Ovary (tissue), 10 donors: ENCODE measurements at places on chromosomes 4 and X.

GRCh38 chr4:142191901-142192300 lies 555.5 kb downstream of the IL15 start:
- no peak for DNase-seq

GRCh38 chr4:48336146-48336870 lies 5.0 kb upstream of the SLAIN2 start:
- no peak for DNase-seq

DNA sequence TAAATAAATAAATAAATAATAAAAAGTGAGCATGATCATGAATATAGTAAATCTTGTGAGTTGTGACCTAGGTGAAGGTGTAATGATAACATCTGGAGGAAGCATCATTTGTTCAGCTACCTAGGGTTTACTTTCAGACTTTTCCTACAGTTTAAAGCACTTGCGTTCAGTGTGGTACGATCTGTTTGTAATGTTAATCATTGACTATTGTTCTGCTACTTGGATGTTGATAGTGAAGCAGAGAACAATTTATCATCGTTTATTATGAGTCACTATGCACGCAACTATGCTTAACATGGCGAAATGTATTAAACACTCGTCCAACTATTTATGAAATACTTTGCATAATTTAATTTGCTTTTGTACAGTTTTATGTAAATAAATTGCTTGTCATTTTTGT lies 426.2 kb downstream of the PCDH7 start:
- DNase-seq, result no peak

DNA sequence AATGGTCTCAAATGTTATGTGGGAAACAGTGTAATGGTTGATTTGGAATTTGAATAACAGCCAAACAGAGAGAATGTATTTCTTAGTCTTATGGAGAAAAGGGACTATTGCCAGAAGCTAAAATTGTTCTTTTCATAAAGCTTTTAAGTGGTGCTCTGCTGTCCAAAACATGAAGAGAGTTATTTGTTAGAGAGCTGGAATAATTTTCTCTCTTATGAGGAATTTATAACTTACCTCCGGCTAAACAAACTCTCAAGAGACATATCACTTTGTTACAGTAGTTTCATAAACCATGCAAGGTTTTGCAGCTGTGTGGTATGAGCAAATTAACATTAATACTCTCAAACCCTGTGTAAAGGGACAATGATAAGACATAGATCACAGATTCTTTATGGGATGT lies 28.6 kb downstream of the SULT1B1 start:
- no peak for DNase-seq

DNA sequence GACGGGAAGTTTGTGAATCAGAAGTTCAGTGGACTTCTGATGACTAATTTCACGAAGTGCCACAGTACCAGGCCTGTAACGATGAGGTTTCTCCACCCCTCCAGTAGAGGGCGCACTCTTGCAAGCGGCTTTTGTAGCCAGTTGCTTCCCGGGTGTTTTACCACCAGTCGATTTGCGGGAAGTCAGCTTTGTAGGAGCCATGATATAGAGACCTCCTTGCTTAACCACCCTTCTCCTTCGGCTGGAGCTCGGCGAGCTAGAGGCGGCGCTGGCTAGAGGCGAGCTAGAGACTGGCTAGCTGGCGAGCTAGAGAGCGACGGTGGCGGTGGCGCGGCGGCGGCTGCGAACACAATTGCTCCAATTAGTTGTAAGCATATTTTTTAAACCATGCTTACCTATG lies 72.0 kb downstream of the IL1RAPL1 start:
- DNase-seq, result no peak

GRCh38 chrX:22788221-22788620 lies 211.5 kb upstream of the DDX53 start:
- DNase-seq, result no peak

GRCh38 chr4:44701037-44701436 lies 22.8 kb downstream of the GUF1 start:
- DNase-seq, result no peak

- no peak for DNase-seq
Measured at GRCh38 chr4:110287130-110287529, 88.7 kb upstream of the ELOVL6 start.

- no peak for DNase-seq
Measured at GRCh38 chr4:139025841-139026240, 10.3 kb downstream of the NOCT start.

- DNase-seq, result peak; percentile 25
Measured at GRCh38 chr4:18593297-18594002, 571.9 kb upstream of the LCORL start.

DNA sequence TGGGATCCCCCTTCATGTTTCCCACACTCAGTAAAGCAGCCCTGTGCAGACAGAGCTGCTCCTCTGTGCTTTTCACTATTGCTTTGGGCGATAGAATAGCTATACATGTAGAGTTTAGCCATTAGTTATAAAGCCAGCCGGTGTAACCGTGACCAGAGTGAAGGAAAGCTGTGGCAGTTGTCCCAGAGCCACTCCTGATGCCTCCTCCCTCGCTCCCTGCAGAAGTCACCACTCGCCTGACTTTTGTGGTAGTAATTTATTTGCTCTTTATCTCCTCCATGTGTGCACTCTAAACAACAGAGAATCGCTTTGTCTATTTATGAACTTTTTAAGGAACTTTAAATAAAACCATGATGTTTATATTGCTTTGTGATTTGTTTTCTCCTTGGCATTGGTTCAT lies 41.8 kb upstream of the WWC2 start:
- DNase-seq, result no peak

GRCh38 chr4:164446516-164446915 lies 307.4 kb upstream of the SMIM31 start:
- DNase-seq, result no peak

DNA sequence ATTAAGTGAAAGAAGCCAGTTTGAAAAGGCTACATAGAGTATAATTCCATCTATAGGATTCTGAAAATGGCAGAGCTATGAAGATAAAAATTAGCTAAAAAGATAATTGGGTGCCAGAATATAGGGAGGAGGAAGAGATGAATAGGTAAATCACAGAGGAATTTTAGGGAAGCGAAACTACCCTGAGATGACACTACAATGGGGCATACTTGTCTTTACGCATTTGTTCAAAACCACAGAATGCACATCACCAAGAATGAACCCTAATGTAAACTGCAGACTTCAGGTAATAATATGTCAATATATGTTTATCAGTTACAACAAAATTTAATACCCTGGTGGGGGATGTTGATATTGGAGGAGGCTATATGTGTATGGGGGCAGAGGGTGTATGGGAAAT lies 1342.9 kb downstream of the ADGRL3 start:
- no peak for DNase-seq

DNA sequence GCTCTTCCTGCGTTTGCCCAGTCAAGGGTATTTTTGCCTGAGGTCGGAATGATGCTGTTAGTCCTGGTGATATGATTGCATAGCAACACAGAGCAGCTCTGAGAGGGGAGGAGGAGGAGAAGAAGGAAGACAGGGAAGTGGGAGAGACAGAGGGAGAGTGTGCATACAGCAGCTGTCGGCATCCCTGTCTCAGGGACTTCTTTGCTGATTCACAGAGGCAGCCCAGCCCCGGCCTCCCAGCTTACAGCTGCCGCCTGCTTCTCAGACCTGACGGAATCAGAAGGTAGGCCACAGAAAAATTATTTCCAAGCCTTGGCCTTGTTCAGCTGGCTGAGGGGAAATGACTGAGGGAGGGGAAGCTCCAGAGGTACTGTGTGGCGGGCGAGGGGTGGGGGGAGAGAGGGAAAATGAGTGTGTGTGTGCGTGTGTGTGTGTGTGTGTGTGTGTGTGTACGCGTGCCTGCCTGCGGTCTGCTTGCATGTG lies 319 bp downstream of the DRP2 start:
- peak; percentile 9 for DNase-seq

DNA sequence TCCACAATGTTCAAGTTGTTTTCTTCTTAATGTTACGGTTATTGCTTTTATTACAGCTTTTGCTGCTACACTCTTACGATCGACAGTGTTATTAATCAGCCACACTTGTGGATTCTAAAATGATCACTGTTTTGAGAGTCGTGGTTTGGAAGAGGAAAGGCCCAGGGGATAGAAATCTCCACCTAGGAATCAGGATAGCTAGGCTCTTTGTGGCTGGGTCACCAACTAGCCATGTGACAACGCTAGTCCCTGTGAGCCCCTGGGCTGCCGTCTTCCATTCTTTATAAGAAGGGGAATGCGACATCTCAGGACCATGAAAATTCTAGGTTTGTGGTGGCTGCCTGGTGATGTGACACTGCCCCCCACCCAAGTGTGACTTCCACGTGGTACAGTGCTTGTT lies 380 bp downstream of the SLC34A2 start:
- DNase-seq, result no peak

DNA sequence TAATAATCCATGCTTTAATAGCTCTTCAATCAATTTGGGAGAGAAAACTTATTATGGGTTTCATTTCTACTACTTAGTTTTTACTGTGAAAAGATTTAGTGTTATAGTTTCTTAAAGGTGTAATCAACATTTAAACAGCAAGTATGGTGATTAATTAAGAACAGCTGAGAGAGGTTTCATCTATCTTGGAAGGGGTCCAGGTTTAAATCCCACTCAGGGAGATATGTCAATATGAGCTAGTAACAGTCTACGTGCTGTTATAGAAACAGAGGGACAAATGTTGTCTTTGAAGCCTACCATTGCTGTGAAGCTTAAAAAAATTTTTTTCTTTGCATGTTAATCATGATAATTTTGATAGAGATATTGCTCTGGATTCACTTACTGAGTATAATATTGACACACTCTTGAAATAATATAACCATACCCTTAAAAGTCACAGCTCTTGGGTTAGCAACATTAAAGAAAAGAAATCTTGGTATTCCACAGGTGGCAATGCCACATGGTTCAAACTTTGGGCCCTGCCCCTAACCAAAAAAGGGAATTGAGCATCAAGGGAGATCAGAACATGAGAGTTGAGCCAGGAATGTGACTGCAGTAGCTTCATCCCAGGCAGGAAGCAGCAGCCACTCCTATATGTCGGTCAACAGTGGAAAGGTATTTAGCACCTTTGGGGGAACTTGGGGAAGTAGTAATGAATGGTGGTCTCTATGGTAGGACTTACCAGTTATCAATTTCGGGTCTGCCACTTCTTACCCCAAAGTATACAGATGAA lies 107.8 kb downstream of the ANK2 start:
- DNase-seq, result no peak

- no peak for DNase-seq
Measured at GRCh38 chr4:156749426-156750403, 221.9 kb downstream of the PDGFC start.

- peak; percentile 6 for DNase-seq
Measured at GRCh38 chrX:76428243-76429130, 977 bp downstream of the MAGEE1 start.

- DNase-seq, result no peak
Measured at GRCh38 chr4:72591547-72592454, 22.8 kb upstream of the ADAMTS3 start.

DNA sequence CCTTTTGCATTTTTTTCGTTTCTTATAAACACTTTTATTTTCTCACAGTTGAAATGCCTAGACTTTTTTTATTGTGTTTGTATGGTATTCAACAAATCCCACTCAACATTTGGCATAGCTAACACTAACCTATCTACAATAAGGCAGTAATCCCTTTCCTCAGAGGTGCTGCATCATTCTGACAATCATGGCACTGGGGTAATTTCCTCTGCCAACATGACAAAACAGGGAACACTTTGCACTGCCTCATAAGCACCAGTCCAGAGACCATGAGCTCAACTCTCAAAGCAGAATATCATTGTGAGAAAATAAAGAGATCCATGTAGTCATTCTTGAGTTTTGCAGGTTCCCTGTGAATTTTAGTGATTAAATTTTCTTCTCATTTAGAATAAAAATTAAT lies 183.8 kb upstream of the INTU start:
- no peak for DNase-seq

DNA sequence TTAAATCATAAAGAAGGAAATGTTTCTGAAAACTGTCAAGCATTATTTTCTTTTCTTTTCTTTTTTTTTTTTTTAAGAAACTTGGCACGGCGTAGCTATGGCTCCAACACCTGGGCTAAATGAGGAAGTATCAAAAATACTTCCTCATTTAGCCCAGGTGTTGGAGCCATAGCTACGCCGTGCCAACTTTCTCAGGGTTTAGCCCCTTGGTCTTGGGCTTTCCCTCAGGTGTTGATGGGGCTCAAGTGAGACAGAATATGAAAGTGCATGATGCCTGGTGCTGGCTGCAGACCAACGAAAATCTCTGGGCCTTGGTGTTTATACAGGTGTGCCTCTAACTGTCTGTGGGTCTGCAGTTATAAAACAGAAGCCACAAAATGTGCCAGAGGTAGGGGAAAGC lies 132.7 kb downstream of the ARHGAP24 start:
- DNase-seq, result no peak

DNA sequence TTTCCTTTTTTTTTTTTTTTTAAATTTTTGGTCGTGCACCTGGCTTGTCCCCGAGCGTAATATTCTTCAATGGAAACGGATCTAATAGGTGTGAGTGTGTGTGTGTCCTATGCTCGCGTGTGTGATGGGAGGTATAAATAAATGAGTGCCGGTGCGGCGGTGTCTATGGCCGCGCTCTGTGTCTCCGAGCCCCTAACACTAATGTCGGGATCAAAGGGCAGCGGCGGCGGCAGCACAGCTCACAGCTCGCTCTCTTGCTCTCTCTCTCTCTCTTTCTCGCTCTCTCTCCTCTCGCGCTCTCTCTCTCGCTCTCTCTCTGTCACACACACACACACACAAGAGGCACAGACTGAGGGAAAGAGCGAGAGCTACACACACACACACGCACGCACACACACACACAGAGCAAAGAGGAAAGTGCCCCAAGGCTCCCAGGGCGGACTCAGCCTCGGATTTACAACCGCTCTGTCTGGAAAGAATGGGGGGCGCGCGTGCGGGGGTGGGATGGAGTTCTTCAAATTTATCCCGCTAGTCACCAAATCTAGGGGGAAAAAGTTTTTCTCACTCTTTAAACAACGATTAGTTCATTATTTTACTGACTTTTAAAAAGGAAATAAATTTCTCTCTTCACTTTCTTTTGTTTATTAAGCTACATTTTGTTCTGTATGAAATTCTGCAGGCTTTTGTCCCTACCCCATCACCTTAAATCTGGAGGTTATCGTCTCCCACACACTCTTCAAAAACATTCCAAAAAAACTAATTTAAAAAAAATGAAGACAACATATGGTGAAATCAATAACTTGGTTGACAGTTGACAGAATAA lies at the start of gene ZNF827:
ZNF827 (minus strand) TSS at position 206 of the 823 bp plus-strand sequence. CDS start 416 bp downstream, outside the sequence.
- DNase-seq, result peak; percentile 72

- DNase-seq, result no peak
Measured at GRCh38 chr4:66604192-66604591, 933.9 kb upstream of the EPHA5 start.

- peak; percentile 25 for DNase-seq
Measured at GRCh38 chr4:186701273-186701672, 22.4 kb downstream of the FAT1 start.

DNA sequence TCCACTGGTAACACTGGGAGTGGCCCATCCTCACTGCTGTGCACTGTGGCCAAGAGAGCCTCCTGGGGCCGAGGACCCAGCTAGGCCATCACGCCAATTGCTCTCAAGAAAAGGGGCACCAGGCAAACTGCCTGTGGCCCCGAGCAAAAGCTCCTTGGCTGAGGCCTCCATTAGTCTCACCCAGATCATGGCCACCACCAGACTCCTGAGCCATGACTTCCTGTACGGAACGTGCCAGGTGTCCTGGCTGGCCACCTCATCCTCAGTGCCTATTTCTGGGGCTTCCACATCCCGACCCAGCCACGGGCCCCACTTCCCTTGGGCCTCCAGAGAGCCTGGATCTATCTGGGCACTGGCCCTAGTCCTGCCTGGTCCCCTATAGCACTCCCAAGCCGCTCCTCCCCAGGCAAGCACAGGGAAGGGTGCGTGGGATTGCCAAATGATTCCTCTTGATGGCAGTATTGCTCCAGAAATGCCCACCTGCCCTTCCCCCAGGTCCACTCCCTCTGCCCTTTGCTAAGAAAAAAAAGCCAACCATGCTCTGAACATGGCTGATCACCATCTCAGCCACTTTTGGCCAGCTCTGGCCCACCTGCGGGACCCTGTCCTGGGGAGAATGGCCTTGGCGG lies 212.6 kb upstream of the AGTR2 start:
- no peak for DNase-seq
